ENCODE measurements at places on chromosomes 13 and 19.

DNA sequence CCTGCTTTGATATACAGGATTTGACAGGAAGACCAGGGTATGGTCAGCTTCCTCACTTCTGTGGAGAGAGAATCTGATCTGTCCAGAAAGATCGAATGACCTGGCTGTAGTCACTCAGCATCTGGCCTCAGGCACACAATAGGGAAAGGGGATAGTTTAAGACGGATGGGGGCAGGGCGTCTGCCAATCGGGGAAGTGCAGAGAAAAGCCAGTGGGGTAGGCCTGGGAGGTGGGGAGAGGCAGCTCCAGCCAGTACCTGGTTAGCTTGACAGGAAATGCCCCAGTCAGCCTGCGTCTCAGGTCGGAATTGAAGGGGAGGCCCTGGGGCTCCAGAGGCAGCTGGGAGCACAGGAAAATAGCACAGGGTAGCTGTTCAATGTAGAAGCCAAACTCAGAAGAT is 12.4 kb downstream of the ZNF444 start:
- no peak for DNase-seq

- DNase-seq = no peak
Measured at GRCh38 chr19:47309038-47309437, 623 bp upstream of the C5AR1 start.

DNA sequence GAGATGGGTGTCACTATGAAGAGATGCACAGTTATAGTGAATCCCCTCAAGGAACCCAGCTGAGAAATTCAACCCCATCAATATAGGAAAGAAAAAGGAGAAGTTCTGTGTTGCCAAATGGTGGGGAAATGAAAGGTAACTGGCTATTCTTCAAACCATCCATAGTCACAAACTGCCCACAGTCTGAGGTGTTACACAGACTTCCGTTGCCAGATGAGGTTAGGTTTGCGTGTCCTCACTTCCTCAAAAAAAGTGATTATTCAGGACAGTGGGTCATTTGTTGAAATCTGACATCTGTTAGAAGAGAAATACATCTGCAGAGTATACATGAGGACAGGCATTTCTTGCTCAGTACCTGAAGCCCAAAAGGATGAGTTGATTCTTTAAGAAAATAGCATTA is 9.0 kb downstream of the SIGLEC5 start:
- no peak for DNase-seq

- DNase-seq = no peak
Measured at GRCh38 chr13:39682788-39683187, 27.3 kb downstream of the COG6 start.

- no peak for DNase-seq
Measured at GRCh38 chr13:108948251-108948671, 318.9 kb downstream of the MYO16 start.

Measured in stimulated activated CD8-positive, alpha-beta memory T cell treated with anti-CD3 and anti-CD28 coated beads, Interleukin-15, amount 100 ng/mL, for 24 hours (primary cell).